Suprapubic skin (tissue), 4 donors: ENCODE measurements at places on chromosomes 12 and 14.

DNA sequence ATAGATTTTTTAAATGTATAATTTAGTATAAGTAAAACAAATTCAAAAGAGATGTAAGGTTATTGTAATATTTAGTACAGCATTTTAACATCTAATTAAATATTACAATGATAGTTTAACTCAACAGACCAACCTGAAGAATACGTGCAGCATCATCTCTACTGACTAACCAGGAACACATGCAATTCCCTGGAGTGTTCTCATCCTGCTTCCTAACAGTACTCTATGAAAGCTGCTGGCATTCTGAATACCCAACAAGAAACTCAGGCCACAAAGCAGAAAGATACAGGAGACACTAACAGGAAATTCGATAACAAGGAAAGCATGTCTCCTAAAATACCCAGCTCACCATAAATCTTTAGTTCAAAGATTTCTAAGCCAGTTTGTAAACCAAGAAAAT is 58.3 kb downstream of the CEP83 start:
- no peak for DNase-seq

- DNase-seq, result no peak
Measured at GRCh38 chr14:105455766-105456660, 18.6 kb upstream of the CRIP2 start.

DNA sequence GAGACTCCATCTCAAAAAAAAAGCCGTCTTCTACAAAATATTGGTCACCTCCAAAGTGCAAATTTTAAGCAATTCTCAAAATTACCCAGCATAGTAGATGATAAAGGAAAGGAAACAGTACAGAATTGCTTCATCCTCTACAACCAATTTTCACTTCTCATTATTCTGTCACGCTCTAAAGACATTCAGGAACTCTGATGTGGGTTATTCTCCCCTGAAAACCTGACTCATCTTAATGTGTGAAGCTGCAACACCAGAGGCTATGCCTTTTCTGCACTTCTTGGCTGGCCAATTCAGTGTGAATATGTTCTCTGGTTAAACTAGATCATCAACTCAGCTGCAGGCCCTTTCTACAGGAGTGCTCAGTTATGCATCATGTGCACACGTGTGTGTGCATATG is 11.0 kb downstream of the PTGER2 start:
- no peak for DNase-seq

DNA sequence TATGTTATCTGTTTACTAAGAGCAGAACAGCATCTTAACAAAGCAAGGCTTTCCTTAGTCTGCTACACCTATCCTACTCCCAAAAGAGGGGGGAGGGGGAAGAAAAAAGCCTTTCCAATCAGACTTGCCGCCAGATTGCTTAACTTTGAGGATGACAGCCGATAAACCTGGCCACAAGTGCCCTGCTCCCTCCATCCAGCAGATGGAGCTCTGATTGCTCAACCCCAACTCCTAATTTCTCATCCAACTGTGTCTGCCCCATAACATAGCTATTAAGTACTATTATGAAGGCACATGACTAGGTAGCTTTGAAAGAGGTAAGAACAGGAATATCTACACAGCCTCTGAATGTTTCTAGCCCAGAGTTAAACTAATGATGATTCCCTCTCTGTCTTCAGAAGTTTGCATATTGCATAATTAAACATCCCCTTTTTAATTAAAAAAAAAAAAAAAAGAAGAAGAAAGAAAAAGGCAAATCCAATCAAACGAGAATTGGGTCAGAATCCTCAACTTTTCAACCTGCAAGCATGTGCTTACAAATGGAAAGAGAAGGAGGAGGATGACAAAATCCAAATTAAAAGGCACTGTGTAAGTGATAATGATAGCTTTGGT is 247.4 kb downstream of the GALC start:
- no peak for DNase-seq

- no peak for DNase-seq
Measured at GRCh38 chr14:55430024-55430690, 10.3 kb downstream of the TBPL2 start.

DNA sequence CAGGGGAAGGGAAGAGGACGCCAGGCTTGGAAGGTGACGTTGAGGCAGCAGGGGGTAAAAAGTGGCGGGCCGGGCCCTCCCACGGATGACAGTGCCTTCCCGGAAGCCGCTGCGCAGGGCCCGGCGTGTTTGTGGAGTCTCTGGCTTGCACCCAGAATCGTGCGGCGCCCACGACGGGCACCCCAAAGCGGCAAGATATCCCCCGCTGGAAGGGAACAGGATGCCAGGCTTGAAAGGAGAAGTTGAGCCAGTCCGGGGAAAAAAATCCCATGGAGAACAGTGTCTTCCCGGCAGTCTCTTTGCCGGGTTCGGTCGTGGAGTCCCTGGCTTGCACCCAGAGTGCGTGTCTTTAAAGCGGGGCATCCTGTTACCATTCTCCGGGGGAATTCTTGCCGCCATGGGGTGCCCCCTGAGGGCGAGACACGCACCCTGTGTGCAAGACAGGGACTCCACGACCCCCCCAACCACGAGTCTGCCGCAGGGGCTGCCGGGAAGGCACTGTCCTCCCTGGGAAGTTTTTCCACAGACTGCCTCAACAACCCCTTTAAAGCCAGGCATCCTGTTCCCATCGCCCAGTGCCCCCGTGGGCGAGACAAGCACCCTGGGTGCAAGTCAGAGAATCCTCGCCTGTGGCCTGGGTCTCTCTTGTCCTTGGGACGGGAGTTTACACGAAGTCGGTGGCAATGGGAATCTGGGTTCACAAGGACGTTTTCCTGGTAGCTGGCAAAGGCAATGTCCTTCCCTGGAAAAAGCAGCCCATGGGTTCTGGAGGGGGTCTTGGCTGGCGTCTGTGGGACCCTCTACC is 156.1 kb upstream of the ALG10B start:
- no peak for DNase-seq

DNA sequence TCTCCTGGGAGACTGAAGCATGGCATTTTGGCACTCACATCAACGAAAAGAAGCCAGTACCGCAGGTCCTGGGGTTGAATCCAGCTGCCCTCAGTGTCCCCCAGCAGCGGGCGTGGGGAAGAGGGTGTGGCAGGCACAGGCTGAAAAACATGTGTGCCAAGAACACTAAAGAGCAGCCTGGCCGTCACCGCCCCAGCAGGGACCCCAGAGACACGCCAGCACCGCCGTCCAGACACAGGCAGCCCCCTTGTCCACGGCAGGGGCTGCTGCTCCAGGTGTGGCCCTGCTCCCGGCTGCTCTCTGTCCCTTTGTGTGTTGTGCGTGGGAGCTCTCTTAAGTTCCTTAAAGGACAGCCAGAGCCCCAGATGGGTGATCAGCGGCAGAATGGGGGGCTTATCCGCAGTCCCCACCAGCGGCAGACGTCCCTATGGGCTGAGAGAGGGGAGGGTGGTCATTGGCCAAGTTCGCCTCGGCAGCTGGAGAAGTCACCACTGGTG is 556 bp downstream of the PHETA1 start:
- no peak for DNase-seq
